ENCODE measurements at places on chromosomes 4 and X.

GRCh38 chrX:130902783-130903613, at the start of gene ENOX2:
Gene ENOX2 (minus strand): TSS chrX:130903209. CDS start chrX:130703216, 199,993 bp downstream.
- peak; percentile 80 for DNase-seq

DNA sequence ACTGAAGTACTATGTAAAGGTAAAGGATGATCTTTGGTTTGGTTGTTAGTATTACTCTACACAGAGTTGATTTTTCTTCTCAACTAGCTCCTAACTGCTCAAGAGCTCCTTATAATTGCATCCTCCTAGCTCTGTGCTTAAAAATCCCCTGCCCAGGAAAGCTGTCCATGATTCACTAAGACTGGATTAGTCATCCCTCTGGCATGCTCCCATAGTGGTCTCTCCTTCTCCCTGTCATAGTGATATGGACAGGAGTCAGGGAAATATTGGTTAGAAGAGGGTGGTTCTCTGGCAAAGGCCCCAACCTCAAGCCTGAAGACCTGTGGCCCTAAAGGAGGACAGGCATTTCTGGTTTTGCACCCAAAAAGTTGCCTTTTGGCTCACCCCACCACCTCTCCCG, 242.3 kb upstream of the KCNIP4 start:
- DNase-seq = no peak

DNA sequence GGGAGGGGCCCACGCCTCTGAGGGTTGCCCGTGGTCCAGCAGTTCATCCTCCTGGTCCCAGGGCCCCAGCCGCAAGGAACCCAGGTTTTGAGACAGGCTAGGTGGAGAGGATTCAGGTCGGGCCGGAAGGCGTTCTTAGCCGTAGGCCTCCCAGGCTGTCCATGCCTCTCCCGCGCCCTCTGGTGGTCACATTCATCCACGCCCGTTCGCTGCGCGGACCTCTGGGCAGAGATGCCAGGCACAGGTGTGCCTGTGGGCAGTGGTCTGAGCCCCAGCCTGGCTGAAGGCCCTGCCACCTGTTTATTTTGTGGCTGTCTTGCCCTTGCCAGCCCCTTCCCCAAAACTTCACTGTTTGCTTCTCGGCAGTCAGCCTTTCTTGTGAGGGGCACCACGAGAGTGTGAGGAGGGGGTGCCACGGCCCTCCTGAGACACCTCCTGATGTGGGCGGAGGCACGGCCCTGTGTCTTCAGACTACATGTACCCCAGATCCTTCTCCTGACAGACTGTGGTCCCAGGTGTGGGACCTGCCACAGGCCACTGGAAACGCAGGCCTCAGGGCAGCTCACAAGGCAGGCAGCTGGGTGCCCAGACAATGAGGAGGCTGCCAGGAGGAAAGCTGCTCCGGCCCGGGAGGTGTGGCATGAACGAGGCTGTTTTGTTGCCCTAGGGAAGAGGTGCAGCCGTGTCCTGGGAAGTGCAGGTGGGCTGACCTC, 5.0 kb downstream of the UVSSA start:
- DNase-seq = peak; percentile 55

GRCh38 chr4:84499624-84499982, 511 bp upstream of the NKX6-1 start:
- no peak for DNase-seq

- DNase-seq = no peak
Measured at GRCh38 chr4:159937595-159937994, 834.7 kb downstream of the RAPGEF2 start.

DNA sequence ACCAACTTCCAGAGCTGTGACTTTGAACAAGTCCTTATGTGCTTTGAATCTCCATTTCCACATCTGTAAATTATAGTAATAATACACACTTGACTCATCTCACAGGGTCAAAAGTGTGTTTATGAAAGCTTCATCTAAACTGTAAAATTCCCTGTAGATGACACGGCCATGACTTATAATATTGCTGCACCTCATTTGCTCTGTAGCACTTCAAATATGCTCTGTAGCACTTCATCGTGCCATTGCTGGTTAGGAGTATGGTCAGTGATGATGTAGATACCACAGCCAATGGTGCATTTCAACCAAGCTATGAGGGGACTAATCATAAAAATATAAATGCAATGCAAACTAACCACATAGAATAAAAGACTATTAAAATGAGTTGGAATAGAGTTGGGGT, 318.6 kb downstream of the ANK2 start:
- DNase-seq = no peak

DNA sequence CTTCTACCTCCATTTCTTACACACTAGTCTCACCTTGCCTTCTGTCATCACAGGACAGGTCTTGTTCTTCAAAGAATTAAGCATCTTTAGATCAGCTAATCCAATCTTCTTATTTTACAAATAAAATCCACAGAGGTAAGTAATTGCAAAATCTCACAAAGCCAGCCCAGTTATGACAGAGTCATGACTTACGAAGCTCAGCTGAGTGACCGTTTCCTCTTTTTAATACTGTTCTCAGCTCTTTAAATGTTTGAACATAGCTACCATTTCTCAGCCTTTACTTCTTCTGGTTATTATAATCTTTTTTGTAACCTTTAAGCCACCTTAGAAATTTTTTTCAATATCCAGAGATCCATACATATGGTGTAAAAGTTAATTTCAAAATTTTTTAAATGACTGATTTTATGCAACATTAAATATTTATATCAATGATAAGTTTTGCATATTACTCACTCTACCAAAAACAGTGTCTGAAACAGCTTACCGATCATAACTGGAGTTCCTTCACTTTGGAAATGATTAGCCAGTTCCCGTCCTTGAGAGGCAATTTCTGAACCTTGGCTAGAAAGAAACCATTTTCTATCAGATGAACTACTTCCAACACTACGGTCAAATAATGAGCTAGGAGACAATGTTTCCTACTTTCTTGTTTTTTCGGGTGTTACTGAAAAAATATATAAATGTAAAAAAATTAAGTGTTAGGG, 8.8 kb downstream of the ANKRD37 start:
- DNase-seq = no peak

DNA sequence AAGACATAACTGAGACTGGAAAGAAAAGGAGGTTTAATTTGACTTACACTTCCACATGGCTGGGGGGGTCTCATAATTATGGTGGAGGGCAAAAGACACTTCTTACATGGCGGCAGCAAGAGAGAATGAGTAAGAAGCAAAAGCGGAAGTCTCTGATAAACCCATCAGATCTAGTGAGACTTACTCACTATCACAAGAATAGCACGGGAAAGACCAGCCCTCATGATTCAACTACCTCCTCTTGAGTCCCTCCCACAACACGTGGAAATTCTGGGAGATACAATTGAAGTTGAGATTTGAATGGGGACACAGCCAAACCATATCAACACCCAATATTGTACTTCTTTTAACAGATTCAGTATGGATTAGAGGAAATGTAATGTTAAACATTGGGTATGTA, 646.6 kb downstream of the ANKRD50 start:
- DNase-seq = no peak

DNA sequence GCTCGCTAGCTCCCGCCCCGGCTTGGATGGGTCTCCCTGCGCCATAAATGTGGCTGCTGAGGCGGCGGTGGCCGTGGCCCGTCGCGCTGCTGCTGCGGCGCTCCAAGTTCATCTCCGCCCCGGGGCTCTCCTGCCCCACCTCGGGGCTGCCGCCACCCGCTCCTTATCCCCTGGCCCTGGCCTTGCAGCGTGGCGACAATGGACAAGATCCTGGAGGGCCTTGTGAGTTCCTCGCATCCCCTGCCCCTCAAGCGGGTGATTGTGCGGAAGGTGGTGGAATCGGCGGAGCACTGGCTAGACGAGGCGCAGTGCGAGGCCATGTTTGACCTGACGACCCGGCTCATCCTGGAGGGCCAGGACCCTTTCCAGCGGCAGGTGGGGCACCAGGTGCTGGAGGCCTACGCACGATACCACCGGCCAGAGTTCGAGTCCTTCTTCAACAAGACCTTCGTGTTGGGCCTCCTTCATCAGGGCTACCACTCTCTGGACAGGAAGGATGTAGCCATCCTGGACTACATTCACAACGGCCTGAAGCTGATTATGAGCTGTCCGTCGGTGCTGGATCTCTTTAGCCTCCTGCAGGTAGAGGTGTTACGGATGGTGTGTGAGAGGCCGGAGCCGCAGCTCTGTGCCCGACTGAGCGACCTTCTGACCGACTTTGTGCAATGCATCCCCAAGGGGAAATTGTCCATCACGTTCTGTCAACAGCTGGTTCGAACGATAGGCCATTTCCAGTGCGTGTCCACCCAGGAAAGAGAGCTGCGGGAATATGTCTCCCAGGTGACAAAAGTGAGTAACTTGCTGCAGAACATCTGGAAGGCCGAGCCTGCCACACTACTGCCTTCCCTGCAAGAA, 763 bp downstream of the USP38 start:
- no peak for DNase-seq

DNA sequence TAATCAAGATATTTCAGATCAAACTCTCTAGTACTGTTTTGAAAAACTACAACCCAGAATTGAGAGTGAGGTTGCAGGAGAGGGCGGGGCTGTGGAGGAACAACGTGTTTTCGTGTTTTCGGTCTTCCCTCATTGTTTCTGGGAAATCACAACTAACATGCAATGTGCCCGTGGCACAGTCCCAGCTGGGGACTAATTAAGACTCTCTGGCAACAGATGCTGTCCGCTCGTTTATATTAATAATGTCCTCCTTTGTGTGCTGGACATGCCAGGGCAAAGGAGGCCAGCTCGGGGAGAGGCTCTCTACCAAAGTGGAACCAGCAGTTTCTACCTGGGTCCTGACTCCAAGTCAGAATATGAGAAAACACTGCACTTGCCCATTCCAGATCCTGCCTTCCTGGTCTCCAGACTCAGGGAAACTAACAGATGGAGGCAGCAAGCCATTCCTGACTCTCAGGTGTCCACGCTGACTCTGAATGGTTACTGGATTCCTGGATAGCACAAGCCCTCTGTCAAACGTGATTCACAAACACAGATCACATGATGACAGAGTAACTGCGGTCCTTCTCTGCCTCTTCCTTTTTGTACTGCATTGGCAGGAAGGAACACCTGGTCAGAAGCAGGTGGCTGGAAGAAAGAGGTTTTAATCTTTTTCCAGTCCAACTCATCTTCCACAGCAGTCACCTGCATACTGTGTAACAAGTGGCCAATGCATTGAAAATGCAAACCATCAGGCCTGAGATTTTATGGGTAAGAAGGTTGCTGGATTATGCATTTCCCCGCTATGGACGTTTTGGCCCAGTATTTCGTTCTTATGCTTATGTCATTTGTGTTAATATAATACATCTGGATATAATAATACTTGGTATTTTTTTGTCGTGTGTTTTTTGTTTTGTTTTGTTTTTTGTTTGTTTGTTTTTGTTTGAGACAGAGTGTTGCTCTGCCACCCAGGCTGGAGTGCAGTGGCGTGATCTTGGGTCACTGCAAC, 65.0 kb downstream of the COQ2 start:
- DNase-seq = no peak

DNA sequence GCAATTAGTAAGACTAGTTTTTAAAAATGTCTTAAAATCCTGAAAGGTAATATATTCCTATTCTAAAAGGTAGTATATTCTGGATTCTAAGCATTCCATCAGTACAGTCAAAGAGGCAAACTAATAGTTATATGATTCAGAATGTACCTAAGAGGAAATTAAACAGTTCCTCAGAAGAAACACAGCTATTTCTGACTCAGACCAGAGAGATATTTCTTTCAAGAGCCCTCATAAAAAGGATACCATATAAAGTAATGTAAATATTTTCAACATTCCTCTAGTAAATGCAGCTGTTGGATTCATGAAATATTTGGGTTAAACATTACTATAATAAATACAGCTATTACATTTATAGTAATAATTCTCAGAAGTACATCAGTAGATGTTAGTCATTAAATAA, 358.3 kb downstream of the MAGEB5 start:
- no peak for DNase-seq

DNA sequence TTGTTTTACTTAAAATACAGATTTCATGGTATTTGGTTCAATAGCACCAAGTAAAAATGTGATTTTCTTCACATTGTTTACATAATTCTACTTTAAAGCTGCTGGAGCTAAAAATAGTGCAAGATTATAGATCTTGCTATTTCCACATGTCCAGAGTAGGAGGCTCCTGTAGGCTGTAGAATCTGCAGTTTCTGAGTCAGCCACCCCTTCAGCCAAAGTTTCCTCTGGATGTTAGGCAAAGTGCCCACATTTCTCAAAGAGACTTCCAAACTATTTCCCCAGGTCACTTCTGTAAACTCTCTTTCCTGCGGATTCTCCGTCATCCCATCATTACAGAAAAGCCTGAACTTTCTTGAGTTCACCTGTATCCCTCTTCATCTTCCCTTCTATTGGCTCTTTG, 342.5 kb upstream of the FSTL5 start:
- no peak for DNase-seq

DNA sequence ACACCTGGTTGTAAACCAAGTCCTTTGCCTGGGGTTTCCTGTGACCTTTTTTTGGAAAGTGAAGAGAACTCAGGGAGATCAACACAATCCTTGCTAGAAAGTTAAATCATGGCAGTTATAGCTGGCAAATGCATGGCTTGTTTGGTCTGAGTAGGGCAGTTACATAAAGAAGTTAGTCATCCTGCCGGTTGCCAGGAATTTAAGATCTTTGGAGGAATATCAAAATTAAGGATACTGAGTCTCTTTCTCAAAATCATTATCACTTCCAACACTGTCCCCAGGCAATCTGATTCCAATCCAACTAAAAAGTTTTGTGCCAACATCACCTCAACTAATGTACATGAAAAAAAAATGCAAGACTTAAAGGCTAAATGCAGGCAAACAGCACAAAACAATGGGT, 40.3 kb downstream of the C4orf54 start:
- DNase-seq = no peak

DNA sequence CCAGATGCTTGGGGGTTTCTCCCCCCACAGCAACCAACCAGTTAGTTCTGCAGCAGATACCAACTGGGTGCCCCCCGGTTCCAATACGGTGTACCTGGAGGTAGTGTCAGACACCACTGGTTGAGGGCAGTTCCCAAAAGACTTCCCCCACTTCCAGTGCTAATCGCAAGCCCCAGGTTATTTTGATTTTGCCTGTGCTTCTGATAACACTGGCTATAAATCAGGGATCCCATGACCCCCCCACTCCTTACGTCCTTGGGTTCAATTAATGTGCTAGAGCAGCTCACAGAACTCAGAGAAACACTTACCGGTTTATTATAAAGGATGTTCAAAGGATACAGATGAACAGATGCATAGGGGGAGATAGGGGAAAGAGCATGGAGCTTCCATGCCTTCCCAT, 5.5 kb downstream of the CLCN3 start:
- DNase-seq = no peak
